NCI-H524 treated with DMSO at 0.1 percent for 48 hours (cell line): ENCODE measurements at places on chromosomes 3 and 15.

GRCh38 chr15:69303337-69304181 lies 4.8 kb downstream of the PAQR5 start:
- DNase-seq = no peak

GRCh38 chr3:37997791-37998370 lies 7.3 kb downstream of the VILL start:
- DNase-seq = no peak

DNA sequence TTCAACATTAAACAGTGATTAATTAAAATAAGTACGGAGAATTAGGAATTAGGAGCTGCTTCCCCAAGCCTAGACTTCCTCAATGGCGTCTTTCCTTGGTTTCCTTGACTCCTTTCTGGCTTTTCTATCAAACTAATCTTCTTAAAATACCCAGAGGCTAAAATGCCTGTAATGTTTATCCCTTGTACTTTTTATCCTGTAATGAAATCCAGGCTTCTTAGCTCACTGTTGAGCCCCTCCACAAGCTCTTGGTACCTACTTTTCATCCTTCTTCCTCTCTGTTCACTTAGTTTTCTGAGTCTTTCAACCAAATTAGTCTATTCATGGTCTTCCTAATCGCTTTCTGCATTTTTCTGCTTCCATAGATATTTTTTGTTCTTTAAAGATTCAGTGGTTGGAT lies 6.9 kb upstream of the UBE2E1 start:
- no peak for DNase-seq

- DNase-seq = no peak
Measured at GRCh38 chr3:42704136-42704841, 1.7 kb upstream of the HHATL start.

DNA sequence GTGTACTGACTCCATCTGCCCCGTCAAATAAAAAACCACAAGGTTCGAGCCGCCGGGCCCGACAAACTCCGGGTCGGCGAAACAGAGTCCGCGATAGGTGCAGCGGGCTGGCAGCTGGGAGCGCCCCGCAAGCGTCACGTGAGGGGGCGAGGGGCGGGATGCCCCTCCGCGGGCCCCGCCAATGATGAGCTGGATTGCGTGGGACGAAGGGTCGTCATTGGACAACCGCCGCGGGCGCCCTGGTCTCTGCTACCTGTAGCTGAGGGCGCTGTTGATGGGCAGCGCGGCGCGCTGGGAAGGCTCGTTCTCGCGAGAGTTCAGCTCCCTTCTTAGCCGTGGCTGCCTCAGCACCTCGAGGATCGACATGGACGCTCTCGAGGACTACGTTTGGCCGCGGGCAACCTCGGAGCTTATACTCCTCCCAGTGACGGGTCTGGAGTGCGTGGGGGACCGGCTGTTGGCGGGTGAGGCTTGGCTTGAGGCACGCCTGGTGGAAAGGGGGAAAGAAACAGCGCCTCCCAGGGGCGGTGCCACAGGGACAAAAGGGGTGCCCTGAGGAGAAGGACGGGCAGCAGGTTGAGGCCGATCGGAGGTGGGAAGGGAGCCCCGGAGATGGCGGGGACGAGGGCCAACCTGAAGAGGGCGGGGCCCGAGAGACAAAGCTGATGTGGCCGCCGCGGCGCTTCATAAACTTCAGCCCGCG lies at the start of gene WDR6:
TSS of gene WDR6 (plus strand) at position 324 of the 703 bp plus-strand sequence. CDS start at position 365, 41 bp downstream.
- peak; percentile 90 for DNase-seq

- DNase-seq = no peak
Measured at GRCh38 chr3:147509448-147509847, 100.3 kb downstream of the ZIC1 start.

DNA sequence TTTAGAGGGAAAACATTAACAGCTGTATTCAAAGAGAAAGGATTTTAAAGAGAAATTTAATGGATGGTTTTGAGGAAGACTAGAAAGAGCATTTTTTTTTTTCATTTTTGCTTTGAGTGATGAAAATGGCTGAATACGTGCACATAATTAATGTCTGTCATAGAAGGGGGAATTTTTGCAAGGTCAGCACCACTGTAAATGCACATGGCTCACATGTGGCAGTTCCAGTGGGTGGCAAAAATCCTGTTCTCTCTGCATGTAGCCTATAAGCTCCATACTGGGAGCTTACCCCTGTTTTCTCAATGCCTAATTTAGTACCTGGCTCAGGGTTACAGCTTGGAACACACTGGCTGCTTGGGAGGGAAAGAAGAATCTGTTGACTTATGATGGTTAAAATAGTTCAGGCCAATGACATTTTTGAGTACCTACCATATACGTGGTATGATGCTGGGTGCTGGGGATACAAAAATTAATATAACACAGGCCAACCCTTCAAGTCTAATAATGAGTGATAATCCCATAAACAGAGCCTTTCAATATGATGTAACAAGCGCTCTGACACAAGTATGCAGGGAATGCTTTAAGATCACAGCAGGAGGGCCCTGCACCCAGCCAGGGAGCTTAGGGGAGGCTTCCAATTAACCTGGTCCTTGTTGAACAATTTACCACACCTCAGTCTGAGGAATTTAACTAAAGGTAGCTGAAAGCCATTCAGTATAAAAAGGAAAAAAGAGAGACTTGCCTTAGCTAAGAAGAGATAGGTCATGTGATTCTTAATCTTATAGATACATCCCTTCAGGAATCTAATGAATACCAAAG lies 33.0 kb downstream of the HSPBAP1 start:
- no peak for DNase-seq

DNA sequence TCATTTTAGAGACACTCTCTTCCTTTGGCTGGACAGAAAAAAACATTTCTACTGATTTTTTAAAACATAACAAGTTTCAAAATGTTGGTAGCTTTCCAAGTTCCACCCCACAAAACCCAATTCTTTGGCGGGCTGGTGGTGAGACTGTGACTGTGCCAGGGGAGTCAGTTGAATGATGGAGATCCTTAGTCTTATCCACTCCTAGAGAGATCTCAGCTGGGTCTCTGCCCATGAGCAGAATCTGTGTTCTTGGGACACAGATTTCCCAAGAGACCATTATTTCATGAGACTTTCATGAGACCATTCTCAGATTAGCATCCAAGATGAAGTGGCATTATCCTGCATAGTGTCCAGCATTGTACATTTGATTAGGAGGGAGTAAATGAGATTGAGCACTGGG lies 135.1 kb upstream of the NPHP3 start:
- no peak for DNase-seq

DNA sequence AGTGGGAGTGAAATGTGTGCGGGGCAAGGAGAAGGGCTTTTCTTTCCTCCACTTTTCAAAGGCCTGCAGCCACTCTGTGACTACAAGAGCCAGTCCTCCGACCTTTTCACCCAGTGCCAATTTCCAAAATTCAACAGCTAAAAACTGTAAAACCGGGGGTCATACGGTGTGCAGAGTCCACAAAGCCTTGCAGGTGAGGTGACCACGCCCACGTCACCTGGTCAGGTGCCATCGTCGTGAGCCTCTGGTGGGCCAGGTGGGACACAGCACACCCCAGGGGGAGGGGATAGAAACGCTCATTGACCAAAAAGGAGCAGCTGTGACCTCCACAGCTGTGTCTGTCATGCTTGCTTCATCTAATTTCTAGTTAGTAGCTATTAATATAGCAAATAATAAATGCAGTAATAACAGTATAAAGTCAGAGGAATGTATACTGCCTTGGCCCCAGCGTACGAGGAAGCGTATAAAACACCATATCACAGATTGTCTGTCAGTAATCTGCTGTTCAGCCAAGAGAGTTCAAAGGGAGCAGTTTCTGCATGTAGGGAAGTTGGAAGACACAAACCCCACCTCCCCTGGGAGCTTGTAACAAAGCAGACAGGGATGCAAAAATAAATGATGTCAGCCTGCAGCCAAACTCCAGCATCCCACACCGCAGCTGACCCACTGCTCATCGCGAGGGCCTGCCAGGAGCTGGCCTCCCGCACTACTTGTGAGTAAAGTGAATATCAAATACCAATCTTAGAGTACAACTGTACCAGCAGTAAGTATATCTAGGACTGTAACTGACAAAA lies 86.7 kb downstream of the VGLL4 start:
- DNase-seq = no peak

DNA sequence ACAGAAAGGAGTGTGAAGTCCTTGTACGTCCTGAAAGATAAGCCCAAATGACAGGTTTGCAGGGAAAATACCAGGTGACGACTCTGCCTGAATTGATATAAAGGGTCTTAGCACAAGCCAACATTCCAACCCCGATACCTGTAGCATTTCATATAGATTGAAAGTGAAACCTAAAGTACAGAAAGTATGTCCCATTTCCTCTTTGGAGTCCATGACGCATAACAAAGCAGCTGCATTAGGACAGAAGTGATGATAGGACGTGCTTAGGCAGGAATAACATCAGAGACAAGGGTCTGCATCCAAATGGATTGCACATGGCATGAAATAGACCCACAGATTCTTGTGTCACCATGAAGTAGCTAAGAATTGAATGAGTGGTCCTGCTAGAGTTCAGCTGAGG lies 187.0 kb upstream of the ROBO1 start:
- no peak for DNase-seq

GRCh38 chr15:64096668-64097384 lies 1.0 kb downstream of the SNX1 start:
- no peak for DNase-seq

- no peak for DNase-seq
Measured at GRCh38 chr3:39208463-39209055, 16.2 kb upstream of the XIRP1 start.

DNA sequence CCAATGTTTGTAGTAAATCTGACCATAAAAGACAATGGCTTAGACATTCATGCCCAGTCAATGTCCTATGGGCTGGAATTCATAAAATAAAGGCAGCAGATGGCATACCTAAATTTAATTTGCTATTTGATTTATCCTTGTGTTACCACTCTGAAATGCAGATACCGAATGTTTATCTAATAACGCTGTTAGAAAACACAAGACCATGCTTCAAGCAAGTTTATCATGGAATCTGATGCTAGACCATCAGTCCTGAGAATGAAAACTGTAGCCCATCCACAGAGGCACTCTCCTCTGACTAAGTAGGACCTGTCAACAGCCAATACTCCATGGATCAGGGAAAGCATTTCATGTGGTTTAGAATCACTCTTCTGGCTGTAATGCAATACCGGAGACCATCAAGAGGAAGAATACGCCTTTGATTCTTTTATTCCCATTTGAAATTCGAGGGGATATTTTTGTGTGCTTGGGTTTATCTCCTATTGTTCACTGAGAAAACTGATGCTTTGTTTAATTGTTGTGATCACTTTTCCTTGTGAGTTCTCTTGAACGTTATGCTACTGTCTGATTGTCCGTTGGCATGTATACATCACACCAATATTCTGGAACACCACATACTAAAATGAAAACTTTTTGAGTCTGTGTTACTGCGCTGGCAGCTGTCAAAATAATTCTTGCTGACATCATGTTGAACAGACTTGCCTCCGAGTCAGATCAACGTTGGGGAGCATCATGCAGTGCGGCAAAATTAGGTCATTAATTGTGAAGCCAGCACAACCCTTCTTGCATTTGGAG lies 12.1 kb upstream of the CPB1 start:
- DNase-seq = no peak

- DNase-seq = no peak
Measured at GRCh38 chr3:185934174-185934557, 3.6 kb downstream of the TRA2B start.

DNA sequence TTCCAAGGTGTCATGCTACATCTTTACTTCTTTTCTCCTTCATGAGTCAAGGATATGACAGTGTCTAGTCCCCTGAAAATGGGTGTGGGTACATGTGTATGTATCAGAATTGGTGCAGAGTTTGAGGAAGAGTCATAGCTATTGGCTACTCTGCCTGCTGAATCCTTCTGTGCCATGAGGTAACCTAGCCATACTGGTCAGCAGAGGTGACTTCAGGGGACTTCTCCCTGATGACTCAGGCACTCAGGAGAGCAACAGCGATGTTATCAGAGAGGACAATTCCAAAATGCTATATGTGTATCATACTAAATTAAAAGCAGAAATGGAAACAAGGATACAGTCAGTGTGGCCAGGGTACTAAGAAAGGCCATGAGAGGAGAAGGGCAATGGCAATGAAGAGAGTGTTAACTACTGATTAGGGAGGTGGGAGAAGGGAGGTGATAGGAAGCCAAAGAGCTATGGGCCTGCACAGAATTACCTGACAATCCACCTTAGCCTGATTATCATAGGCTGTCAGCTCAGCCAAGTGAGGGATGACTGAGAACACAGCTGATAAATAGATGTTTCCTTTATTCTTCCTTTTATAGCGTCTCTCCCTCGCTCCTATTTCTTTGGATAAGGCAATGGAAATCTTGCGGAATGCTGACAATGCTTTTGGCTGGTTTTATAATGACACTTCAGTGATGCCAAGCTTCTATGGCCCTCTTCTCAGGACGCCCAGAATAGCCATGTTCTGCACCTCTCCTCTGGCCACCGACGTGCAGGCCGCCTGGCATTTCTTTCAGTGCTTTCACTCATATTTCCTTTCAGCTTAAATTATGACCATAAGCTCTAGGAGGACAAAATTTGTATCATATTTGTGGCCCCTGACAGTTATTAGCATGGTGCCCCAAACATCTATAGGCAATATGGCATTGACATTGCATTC lies 90.6 kb downstream of the FGF12 start:
- DNase-seq = no peak

DNA sequence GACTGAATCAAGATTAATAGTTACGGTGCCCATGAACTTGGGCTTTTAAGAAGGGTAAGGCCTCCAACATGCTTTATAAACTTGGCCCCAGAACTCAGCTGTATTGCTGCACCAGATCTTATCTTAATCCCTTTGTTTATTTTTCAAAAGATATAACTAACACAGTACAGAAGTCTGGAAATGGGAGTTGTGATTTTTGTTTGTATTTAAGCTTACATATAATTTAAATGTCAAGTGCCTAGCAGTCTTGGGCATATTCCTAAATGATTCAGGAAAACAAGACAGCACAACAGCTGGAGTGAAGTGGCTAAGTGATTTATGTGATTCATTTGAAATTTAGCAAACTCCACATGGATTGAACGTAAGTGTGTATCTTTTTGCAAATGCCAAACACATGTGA lies 56.2 kb downstream of the NBEAL2 start:
- DNase-seq = no peak

GRCh38 chr3:193917158-193917557 lies 218.8 kb upstream of the HES1 start:
- no peak for DNase-seq

DNA sequence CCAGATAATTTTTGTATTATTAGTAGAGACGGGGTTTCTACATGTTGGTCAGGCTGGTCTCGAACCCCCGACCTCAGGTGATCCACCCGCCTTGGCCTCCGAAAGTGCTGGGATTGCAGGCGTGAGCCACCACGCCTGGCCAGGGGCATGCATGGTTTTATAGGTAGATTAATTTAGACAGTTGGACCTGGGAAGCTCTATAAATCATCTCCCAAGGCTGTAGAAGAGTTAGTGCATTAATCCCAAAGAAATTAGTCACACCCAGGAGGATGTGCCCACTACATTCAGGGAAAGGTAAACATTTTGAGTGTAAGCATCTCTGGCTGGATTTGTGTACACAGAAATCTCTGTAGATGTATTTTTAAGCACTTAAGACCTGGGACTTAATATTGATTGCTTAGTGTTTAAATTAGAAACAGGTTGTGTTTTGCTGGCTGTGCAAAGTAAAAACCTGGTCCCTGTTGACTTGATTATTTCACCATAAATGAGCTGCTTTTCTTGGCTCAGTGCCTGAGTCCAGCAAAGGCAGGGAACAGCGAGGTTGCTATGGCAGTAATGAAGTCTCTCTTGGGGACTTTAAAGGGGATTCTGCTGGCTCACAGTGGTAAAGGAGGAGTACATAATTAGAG lies 19.2 kb downstream of the EXOSC7 start:
- DNase-seq = no peak

- DNase-seq = no peak
Measured at GRCh38 chr3:109355625-109356441, 18.5 kb upstream of the DPPA4 start.

- no peak for DNase-seq
Measured at GRCh38 chr3:126208182-126208581, 27.8 kb upstream of the ALDH1L1 start.

- no peak for DNase-seq
Measured at GRCh38 chr15:90423801-90424319, 35.8 kb downstream of the IQGAP1 start.
